ENCODE measurements at places on chromosomes 5 and 9.

DNA sequence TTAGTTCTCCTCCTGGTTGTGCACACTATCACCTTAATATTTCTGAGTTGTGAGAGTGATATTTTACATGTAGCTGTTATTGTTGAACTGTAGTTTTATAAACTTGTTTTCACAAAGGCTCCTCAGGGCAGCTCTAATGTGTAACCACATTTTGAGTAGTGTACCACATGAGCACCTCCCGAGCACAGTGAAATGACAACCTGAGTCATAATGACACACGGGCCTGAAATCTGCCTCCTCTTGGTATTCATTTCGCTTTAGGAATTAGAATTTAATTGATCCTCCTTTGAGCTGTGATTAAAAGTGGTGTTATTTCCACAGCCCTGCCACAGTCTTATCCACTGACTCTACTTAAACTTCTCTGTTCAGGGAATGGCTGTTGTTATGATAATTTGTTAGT is 7.9 kb downstream of the MTRR start:
- no peak for DNase-seq

GRCh38 chr9:120899490-120900068 is 22.6 kb upstream of the PHF19 start:
- DNase-seq: no peak

DNA sequence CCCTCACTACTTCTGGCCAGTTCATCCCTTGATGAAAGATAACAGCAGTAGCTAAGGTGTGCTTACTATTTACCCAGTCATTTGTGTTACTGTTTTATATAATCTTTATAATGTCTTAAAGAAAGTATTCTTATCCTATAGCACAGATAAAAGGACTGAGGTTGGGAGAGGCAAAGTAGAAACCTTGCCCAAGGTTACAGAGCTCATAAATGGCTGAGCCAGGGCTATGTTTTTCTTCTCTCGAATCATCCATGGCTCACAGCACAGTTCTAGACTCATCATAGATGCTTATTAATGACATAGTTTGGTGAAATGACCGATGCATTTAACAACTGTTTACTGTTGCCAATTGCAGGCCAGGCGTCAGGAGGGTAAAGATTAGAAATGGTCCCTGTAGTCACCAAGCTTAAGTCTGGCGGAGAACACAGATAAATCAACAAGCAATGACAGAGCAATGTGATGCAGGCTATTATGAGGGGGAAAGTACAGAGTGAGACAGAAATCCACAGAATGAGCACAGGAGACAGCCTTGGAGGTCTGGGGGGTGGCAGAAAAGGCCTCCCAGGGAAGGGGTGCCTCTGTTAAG is 65.6 kb upstream of the ZNF622 start:
- DNase-seq: no peak

DNA sequence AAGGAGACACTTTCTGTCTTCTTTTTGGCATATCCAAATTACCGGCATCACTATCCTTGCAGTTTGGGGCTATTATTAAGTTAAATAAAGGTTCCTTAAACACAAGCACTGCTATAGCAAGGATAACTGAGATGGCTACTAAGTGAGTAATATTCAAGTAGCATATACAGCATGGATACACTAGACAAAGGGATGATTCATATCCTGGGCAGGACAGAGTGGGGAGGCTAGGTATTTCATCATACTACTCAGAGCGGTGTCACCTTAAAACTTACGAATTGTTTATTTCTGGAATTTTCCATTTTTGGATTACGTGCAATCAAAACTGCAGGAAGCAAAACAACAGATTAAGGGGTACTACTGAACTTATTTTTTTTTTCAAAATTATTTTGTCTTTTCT is 54.1 kb downstream of the FER start:
- no peak for DNase-seq

- DNase-seq: no peak
Observed at GRCh38 chr9:75664597-75664996, 225.9 kb upstream of the PCSK5 start.

Data from KG1 (cell line).